ENCODE measurements at places on chromosomes 11 and 22.
A peak's percentile ranks its signal among the peaks of the same experiment; 100 is the strongest.

DNA sequence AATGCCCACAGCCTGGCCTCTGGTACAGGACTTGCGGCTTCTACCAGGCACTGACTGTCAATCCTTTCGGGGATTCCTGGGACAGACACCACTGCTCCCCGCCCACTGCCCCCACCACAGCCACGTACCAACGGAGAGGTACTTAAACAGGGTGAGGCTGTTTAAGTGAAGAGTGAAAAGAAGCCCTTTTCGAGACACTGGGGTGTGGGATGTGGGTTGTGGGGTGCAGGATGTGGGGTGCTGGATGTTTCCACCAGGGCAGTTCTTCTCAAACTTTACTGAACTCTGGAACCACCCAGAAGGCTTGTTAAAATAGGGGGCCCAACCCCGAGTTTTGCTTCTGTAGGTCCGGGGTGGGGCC lies 34.2 kb upstream of the PRR5 start:
- peak; percentile 23 for DNase-seq

DNA sequence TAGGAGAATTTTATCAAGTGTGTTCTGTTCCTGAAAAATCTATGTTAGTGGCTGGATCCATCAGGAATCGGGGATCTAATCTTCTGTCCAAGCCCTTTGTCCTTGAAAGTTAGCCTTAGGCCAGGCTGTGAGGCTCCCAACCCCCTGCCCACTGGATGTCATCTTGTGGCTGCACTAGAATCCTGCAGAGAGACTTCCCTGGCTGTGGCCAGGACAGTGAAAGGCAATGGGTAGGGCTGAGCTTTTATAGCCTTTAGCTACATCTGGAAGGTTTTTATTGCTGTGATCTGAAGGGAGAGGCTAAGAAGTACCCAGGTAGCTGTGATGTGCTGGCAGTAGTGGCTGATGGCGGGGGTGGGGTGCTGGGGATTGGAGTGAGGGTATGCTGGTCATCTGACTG lies 2.1 kb downstream of the OAF start:
- no peak for DNase-seq

GRCh38 chr11:110185599-110185998 lies 92.4 kb downstream of the ZC3H12C start:
- no peak for DNase-seq

GRCh38 chr22:40597526-40598430 lies 38.7 kb downstream of the MRTFA start:
- no peak for DNase-seq

- no peak for DNase-seq
Observed at GRCh38 chr11:114059984-114060391, 477 bp downstream of the ZBTB16 start.

DNA sequence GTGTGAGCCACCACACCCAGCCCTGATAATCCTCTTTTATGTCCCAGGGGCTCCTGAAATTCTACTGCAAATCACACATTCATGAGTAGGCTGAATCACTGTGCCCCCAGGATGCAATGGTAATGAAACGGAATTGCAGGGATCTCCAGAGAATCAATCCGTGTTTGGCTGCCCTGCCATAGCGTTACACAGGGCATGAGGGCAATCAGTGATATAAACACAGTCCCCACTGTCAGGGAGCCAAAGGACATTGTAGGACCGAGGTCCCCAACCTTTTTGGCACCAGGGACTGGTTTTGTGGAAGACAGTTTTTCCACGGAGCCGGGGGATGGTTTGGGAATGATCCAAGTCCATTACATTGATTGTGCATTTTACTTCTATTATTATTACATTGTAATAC lies 9.0 kb upstream of the PLA2G6 start:
- DNase-seq: no peak

- no peak for DNase-seq
Observed at GRCh38 chr11:1668911-1669473, 28.0 kb upstream of the KRTAP5-6 start.

GRCh38 chr11:106694501-106694900 lies 323.8 kb downstream of the GUCY1A2 start:
- DNase-seq: no peak

DNA sequence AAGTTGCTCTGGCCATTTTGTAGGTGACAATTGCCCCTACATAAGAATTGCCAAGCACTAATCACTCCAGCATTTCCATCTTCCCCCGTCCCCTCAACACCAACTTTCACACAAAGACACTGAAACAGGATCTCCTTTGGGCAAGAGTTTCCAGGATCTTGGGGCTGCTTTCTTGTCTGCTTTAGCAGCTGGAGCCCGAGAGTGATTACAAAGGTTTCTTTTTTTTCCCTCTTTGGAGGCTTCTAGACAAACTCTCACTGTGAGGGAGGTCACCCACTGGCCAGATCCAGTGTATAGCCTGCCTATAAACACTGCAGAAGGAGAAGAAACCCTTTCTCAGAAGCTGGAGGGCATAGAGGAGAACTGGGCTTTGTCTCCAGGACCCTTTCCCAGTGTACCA lies 92.5 kb downstream of the APIP start:
- no peak for DNase-seq

DNA sequence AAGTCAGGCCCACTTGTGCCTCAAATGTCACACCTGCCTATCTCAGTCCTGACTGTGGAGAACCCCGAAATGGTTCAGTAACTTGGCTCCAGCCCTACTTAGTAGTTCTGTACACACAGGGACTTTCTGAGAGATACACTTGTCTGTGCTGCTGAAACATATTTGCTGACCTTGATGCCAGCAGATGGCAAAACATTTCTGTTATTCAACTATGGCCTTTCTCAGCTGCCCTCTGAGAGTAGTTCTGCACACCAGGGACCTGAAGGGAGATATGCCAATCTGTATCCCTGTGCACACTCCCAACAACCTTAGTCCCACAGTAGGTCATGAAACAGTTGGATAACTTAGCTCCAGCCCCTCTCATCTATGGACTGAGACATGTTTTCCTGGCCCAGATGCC lies 1651.5 kb downstream of the LRRC4C start:
- no peak for DNase-seq

DNA sequence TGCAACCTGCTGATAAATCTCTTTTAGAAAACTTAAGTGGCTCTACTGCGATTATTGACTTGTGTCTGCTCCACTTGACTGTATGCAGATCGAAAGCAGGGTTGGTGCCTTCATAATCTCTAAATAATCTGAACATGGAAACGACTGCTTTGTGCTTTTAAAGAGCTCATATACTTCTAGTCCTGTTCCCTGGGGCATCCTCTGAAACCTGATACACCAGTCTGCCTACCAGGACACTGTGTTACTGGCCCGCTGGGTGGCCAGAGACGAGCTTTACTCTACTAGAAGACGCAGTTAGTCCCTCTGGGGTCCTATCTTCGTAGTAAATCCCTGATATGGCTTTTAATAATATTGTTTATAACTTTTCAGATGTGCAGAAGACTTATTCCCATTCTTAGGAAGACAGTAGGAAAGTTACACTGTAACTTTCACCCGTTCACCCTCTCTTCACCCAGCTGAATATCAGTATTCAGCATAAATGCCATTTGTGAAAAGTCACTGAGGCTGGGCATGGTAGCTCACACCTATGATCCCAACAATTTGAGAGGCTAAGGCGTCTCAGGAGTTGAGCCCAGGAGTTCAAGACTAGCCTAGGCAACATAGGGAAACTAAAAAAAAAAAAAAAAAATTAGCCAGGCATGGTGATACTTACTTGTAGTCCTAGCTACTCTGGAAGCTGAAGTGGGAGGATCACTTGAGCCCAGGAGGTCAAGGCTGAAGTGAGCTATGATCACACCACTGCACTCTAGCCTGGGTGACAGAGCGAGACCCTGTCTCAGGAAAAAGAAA lies 9.0 kb upstream of the HTR3B start:
- DNase-seq: no peak

GRCh38 chr11:1748636-1749394 lies 1.6 kb downstream of the IFITM10 start:
- DNase-seq: no peak

DNA sequence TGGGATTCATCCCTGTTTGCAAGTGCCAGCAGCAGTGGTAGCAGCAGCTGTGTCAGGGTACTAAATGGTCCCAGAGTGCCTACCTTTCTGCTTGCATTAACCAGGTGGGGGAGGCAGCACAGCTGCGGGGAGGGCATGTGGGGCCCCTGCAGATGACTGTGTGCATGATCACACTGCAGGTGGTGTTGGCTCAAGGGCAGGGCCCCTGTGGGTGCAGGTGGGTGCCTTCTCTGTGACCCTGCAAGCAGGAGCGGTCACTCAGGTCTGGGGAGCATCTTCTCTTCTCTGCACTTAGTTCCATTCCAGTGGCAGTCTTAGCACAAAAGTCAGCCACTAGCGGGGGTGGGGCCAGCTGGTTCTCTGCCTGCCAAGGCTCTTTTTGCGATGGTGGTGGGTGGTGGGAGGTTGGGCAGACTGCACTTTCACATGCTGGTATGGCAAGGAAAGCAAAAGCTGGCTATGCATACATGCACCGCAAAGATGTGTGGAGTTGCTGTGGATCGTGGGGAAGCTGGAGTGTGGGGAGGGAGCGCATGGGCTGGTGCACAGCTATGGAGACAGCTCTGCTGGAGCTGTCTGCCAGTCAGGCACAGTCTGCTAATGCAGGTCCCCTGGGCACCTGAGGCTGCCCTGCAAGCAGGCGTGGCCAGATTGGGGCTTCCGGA lies 157.1 kb downstream of the DYNC2H1 start:
- no peak for DNase-seq

- no peak for DNase-seq
Observed at GRCh38 chr11:68340784-68341556, 28.6 kb downstream of the LRP5 start.

- no peak for DNase-seq
Observed at GRCh38 chr22:35066768-35067167, 810 bp downstream of the ISX start.

- DNase-seq: no peak
Observed at GRCh38 chr11:106986261-106986660, 32.0 kb downstream of the GUCY1A2 start.
